ENCODE measurements at places on chromosomes 3 and 15. TPM values are rescaled to one million over a fixed set of nuclear protein-coding genes. Genes with fewer than 3 reads are reported as not detected.

PLXNA1 gene
- 30.1 TPM for total RNA-seq

GOLGA6B gene
- not detected for total RNA-seq

WDR49 gene
- total RNA-seq: 30.9 TPM

SLC6A1 gene
- total RNA-seq: 740 TPM

ITIH1 gene
- not detected for total RNA-seq

CDCP1 gene
- 0.44 TPM for total RNA-seq

BMF gene
- total RNA-seq: 10.3 TPM

DNAH12 gene
- 7.8 TPM for total RNA-seq

CASR gene
- total RNA-seq: 0.89 TPM

- H3K4me1 ChIP-seq: no peaks in the 10 kb centered on the region
- H3K27me3 ChIP-seq: no peaks in the 10 kb centered on the region
- H3K36me3 ChIP-seq: no peaks in the 10 kb centered on the region
- DNase-seq: no peak
- no peak overlapping the region for H3K27ac ChIP-seq
Measured at GRCh38 chr3:62818347-62818746, 56.9 kb downstream of the CADPS start.

- H3K36me3 ChIP-seq: no peaks in the 10 kb centered on the region
- H3K27me3 ChIP-seq: no peaks in the 10 kb centered on the region
- H3K27ac ChIP-seq: no peak overlapping the region
- no peak for DNase-seq
- H3K4me1 ChIP-seq: peaks cover 60% of the 10 kb centered on the region
Measured at GRCh38 chr15:77811270-77811669, 178.6 kb upstream of the LINGO1 start.

- H3K27ac ChIP-seq: no peak overlapping the region
- no peaks in the 10 kb centered on the region for H3K36me3 ChIP-seq
- H3K4me3 ChIP-seq: no peak overlapping the region
- peaks cover 6% of the 10 kb centered on the region for H3K4me1 ChIP-seq
- peaks cover 13% of the 10 kb centered on the region for H3K27me3 ChIP-seq
Measured at GRCh38 chr3:32837789-32838188, 20.0 kb downstream of the TRIM71 start.

GRCh38 chr15:59345326-59345725 lies 27.3 kb downstream of the MYO1E start:
- H3K27ac ChIP-seq: no peak overlapping the region
- no peaks in the 10 kb centered on the region for H3K36me3 ChIP-seq
- H3K27me3 ChIP-seq: no peaks in the 10 kb centered on the region
- no peak overlapping the region for H3K4me3 ChIP-seq
- no peaks in the 10 kb centered on the region for H3K4me1 ChIP-seq

GRCh38 chr3:173138026-173138425 lies 3.0 kb downstream of the SPATA16 start:
- no peak overlapping the region for H3K27ac ChIP-seq
- no peaks in the 10 kb centered on the region for H3K4me1 ChIP-seq
- DNase-seq: no peak
- H3K27me3 ChIP-seq: no peaks in the 10 kb centered on the region
- H3K36me3 ChIP-seq: no peaks in the 10 kb centered on the region

GRCh38 chr3:146967783-146968182 lies 362.6 kb upstream of the PLSCR5 start:
- no peak for DNase-seq
- no peak overlapping the region for H3K4me3 ChIP-seq
- no peaks in the 10 kb centered on the region for H3K4me1 ChIP-seq
- H3K27ac ChIP-seq: no peak overlapping the region
- no peaks in the 10 kb centered on the region for H3K27me3 ChIP-seq

- H3K4me1 ChIP-seq: no peaks in the 10 kb centered on the region
- no peak overlapping the region for H3K27ac ChIP-seq
- H3K36me3 ChIP-seq: no peaks in the 10 kb centered on the region
- no peaks in the 10 kb centered on the region for H3K27me3 ChIP-seq
- no peak for DNase-seq
Measured at GRCh38 chr15:39154776-39155175, 426.1 kb upstream of the THBS1 start.

DNA sequence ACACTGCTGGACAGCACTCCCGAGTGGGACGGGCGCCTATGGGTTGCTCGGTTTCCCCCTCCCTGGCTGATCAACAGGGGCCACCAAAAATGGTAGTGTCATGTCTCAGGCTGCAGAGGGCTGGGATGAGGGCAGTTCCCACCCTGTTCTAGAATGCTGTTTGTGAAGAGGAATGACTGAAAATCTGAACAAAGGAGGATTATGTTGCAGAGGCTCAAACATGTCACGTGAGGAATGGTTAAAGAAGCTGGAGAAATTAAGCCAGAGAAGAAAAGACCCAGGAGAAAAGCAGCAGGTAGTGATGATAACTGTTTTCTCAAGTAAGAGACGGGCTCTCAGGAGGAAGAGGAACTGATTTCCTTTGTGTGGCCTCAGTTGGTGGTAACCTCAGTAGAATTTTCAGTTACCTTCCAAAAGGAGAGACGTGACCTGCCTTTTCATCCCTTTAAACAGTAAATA lies 10.4 kb downstream of the SPG21 start:
- H3K36me3 ChIP-seq: peaks cover 40% of the 10 kb centered on the region
- H3K4me3 ChIP-seq: no peak overlapping the region
- DNase-seq: no peak
- H3K27ac ChIP-seq: no peak overlapping the region
- H3K4me1 ChIP-seq: no peaks in the 10 kb centered on the region

GRCh38 chr3:108509871-108510270 lies 525 bp downstream of the MYH15 start:
- no peaks in the 10 kb centered on the region for H3K27me3 ChIP-seq
- no peaks in the 10 kb centered on the region for H3K36me3 ChIP-seq
- no peak for DNase-seq
- H3K27ac ChIP-seq: no peak overlapping the region

DNA sequence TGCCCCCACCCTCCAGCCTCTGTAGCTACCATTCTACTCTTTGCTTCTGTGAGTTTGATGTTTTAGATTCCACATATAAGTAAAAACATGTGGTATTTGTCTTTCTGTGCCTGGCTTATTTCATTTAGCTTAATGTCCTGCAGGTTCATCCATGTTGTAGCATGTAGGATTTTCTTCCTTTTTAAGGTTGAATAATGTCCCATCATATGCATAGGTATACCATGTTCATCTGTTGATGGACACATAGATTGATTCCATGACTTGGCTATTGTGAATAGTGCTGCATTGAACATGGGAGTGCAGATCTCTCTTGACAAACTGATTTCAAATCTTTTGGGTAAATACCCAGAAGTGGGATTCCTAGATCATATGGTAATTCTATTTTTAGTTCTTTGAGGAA lies 11.8 kb downstream of the THSD4 start:
- peaks cover 16% of the 10 kb centered on the region for H3K4me1 ChIP-seq
- H3K4me3 ChIP-seq: no peak overlapping the region
- H3K27ac ChIP-seq: no peak overlapping the region
- H3K36me3 ChIP-seq: no peaks in the 10 kb centered on the region

DNA sequence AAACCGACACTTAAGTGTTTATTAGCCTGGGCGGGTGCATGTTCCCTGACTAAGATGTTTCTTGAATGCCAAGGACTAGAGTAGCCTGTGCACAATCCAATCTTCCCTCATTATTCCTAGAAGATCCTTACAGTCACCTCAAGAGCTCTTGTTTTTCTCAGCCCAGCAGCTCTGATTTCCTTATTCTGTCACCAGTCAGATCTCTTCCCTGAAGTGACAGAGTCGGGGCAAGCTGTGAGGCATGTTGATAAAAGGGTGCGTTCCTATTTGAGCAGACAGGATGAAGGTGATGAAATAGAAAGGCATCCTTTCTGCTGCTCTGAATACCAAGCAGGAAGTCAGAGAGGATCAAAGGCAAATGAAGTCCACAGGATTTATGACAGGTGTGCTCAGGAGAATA lies 125.6 kb upstream of the MCTP2 start:
- H3K27ac ChIP-seq: no peak overlapping the region
- no peak for DNase-seq
- H3K4me1 ChIP-seq: no peaks in the 10 kb centered on the region
- H3K4me3 ChIP-seq: no peak overlapping the region

- H3K36me3 ChIP-seq: peaks cover 5% of the 10 kb centered on the region
- H3K4me1 ChIP-seq: peaks cover 66% of the 10 kb centered on the region
- no peak overlapping the region for H3K27ac ChIP-seq
- no peak for DNase-seq
- H3K27me3 ChIP-seq: no peaks in the 10 kb centered on the region
- no peak overlapping the region for H3K4me3 ChIP-seq
Measured at GRCh38 chr15:77808075-77808474, 175.4 kb upstream of the LINGO1 start.

- DNase-seq: no peak
- H3K4me3 ChIP-seq: no peak overlapping the region
- no peaks in the 10 kb centered on the region for H3K36me3 ChIP-seq
- no peak overlapping the region for H3K27ac ChIP-seq
Measured at GRCh38 chr15:58201516-58201915, 63.3 kb downstream of the AQP9 start.

DNA sequence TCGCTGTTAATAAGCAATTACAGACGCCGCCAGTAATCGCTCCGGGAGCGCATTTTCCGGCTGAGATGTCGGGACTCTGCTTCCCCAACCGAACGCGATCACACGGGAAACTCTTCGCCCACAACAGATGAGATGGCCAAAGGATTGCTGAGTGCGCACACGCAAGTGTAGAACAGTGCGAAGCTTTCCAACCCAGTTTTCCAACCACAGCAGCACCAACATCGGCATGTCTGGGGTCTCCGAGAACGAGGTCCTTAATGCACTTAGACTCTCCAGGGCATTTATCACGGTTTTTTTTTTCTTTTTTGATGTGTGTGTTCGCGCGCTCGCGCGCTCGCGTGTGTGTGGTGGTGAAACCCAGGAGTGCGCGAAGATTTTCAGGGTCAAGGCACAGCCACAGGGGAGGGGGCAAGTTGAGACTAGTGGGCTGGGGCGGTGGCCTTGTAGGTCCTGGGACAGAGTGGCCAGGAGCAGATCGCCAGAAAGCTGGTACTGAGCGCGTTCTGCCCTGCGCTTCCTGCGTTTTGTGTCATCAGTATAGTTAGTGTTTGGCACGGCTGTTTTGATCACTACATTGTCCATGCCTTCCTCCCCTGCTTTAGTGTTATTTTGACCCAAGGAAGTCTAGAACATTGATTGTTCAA lies 1.8 kb upstream of the EOMES start:
- H3K4me1 ChIP-seq: peaks cover 39% of the 10 kb centered on the region
- H3K4me3 ChIP-seq: no peak overlapping the region
- H3K27ac ChIP-seq: no peak overlapping the region
- no peak for DNase-seq
- no peaks in the 10 kb centered on the region for H3K36me3 ChIP-seq

GRCh38 chr3:156559321-156559720 lies 4.4 kb upstream of the SSR3 start:
- peaks cover 3% of the 10 kb centered on the region for H3K4me1 ChIP-seq
- no peak for DNase-seq
- H3K27ac ChIP-seq: no peak overlapping the region
- no peaks in the 10 kb centered on the region for H3K36me3 ChIP-seq

DNA sequence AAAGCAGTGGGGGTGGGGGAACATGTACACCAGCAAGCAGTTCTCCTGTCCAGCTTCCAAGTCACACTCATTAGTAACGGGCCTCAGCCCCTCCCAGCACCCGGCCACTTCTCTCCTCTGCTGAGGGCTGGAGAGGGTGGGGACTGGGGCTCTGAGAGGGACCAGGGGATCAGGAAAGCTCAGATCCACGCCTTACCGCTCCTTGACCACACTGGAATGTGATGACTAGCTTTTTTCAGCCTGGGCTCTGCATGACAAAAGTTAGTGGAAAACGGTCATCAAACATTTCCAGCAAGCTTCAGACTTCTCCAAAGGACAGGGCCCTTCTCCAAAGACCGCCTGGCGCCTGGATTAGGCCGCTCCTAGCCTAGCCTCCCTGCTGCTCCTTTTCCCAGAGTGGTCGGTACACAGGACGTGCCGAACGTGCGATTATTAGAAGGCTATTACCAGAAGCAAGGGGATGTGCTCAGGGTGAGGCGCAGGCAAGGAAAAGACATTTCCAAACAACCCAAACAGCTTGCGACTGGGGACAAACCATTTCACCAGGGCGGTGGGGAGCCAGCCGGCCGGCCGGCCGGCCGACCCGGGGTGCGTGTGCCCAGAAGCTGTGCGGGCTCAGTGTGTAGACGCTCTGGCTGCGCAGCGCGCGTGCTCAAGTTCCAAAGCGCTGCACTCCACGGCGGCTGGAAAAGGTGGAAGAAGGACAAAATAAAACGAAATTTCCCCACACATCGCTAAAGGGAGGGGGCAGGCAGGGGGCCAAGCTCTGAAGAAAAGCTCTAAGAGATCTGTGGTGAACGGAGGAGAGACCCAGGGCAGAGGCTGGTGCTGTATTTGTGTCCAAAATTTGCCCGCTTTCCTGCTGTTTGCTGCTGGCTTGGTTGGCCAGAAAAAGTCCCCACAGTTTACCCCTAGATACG lies 51.0 kb upstream of the SSR3 start:
- peaks cover 9% of the 10 kb centered on the region for H3K4me1 ChIP-seq
- H3K4me3 ChIP-seq: peak overlapping the region; percentile 48
- DNase-seq: peak; percentile 70
- no peaks in the 10 kb centered on the region for H3K36me3 ChIP-seq
- H3K27ac ChIP-seq: peak overlapping the region; percentile 79
- peaks cover 2% of the 10 kb centered on the region for H3K27me3 ChIP-seq

GRCh38 chr15:26883466-26883865 lies 16.6 kb downstream of the GABRA5 start:
- DNase-seq: no peak
- H3K4me3 ChIP-seq: no peak overlapping the region
- no peaks in the 10 kb centered on the region for H3K27me3 ChIP-seq
- no peak overlapping the region for H3K27ac ChIP-seq
- H3K4me1 ChIP-seq: no peaks in the 10 kb centered on the region

GRCh38 chr3:93969997-93970396 lies 3.7 kb downstream of the PROS1 start:
- H3K4me3 ChIP-seq: no peak overlapping the region
- no peaks in the 10 kb centered on the region for H3K36me3 ChIP-seq
- peaks cover 8% of the 10 kb centered on the region for H3K4me1 ChIP-seq

DNA sequence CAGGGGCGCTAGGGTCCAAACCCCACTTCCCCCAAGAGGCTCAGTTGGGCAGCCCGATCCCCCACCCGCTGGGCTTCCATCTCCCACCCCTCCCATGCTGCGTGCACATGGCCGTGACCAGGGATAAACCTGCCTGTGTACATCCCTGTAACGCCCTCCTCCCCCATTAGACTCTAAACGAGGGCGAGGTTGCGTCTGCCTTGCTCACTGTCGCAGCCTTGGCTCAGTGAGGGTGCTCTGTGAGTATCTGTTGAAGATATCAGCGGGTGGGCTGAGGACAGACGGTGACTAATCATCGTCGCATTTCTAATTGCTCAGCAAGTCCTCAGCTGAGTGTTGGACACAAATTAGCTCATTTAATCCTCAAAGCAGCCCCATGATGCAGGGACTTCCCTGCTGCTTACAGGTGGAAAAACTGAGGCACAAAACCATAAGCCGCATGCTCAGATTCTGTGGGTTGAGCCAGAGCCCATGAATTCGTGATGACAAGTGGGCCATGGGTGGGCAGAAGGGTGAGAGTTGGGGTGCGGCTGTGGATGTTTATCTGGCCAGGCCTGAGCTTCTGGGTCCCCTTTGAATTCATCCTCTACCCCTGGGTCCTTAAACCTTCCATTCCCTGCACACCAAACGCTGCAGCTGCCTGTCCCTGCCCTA lies 26.0 kb downstream of the FBLN2 start:
- H3K27me3 ChIP-seq: no peaks in the 10 kb centered on the region
- H3K4me3 ChIP-seq: no peak overlapping the region
- H3K36me3 ChIP-seq: peaks cover 8% of the 10 kb centered on the region
- DNase-seq: no peak
- peaks cover 22% of the 10 kb centered on the region for H3K4me1 ChIP-seq
- no peak overlapping the region for H3K27ac ChIP-seq

- H3K36me3 ChIP-seq: no peaks in the 10 kb centered on the region
- H3K27me3 ChIP-seq: peaks cover 18% of the 10 kb centered on the region
- DNase-seq: peak; percentile 52
- H3K27ac ChIP-seq: no peak within 1 kb of the TSS
- peaks cover 33% of the 10 kb centered on the region for H3K4me1 ChIP-seq
Measured at GRCh38 chr15:99104788-99105513, at the start of gene SYNM. SYNM (plus strand) TSS chr15:99105080; CDS start chr15:99105200, 120 bp downstream.

Data from spinal cord (tissue), 10 donors.